Activated CD4-positive, alpha-beta T cell treated with anti-CD3 and anti-CD28 coated beads for 36 hours (primary cell): ENCODE measurements at places on chromosomes 3 and 15. TPM values are rescaled to one million over a fixed set of nuclear protein-coding genes. Genes with fewer than 3 reads are reported as not detected.

DNA sequence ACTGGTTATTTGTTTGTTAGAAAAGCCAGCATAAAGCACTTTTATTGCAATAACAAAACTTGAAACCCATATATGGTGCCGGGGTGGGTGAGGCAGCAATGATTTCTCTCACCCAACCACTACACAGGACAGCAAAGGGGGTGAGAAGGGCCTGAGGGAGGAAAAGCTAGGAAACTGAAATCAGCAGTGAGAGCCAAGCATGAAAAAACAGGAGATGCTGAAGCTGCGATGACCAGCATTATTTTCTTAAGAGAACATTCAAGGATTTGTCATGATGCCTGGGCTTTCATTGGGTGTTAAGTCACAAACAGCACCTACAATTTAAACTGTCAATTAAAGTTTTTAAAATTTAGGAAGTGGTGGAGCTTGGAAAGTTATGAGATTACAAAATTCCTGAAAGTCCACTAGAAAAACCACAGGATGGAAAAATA lies 11.9 kb upstream of the TM4SF4 start:
- no peaks in the 10 kb centered on the region for H3K36me3 ChIP-seq
- no peaks in the 10 kb centered on the region for H3K4me1 ChIP-seq
- no peak for DNase-seq

- H3K36me3 ChIP-seq: peaks cover 6% of the 10 kb centered on the region
- no peak overlapping the region for H3K27ac ChIP-seq
- DNase-seq: no peak
- no peaks in the 10 kb centered on the region for H3K27me3 ChIP-seq
- peaks cover 4% of the 10 kb centered on the region for H3K4me1 ChIP-seq
Observed at GRCh38 chr15:41843571-41843970, 4.9 kb downstream of the PLA2G4B start.

DNA sequence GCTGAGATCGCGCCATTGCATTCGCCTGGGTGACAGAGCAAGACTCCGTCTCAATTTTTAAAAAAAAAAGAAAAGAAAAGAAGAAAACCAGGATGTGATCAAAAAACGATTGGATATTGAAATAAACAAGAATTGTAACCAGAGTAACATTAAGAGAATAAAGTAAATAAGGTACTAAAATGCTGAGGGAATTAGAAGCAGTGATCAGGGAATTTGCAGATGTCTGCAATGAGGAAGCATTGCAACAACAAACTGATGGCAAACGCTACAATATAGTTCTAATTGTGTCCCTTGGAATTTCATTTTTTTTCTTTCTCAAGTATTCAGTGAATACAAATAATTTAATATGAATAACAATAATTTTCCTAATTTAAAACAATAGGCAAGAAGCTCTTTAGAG lies 1077.5 kb downstream of the TBL1XR1 start:
- H3K27me3 ChIP-seq: no peaks in the 10 kb centered on the region
- no peaks in the 10 kb centered on the region for H3K36me3 ChIP-seq
- no peak for DNase-seq
- H3K4me1 ChIP-seq: no peaks in the 10 kb centered on the region

DNA sequence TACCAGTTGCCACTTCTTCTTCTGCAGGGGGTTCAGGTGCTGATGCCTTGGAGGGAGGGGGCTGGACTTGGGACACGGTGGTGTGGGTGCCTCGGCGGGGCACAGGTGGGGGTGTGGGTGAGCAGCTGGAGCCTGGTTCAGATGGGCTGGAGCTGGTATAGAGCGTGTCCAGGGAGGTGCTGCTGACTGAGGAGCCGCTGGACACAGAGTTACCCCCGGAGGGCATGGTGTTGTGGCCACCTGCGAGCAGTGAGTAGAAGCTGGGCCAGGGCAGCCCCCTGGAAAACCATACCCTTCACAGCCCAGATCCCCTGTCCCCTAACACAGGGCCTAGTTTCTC lies 4.2 kb downstream of the NCKIPSD start:
- peaks cover 15% of the 10 kb centered on the region for H3K4me1 ChIP-seq
- no peak overlapping the region for H3K27ac ChIP-seq
- no peaks in the 10 kb centered on the region for H3K27me3 ChIP-seq
- no peak for DNase-seq
- H3K36me3 ChIP-seq: peaks cover 45% of the 10 kb centered on the region
- no peak overlapping the region for H3K4me3 ChIP-seq

- H3K4me3 ChIP-seq: no peak overlapping the region
- H3K27ac ChIP-seq: no peak overlapping the region
- no peaks in the 10 kb centered on the region for H3K36me3 ChIP-seq
- H3K4me1 ChIP-seq: peaks cover 11% of the 10 kb centered on the region
Observed at GRCh38 chr3:9226326-9226725, 23.1 kb downstream of the SRGAP3 start.

DNA sequence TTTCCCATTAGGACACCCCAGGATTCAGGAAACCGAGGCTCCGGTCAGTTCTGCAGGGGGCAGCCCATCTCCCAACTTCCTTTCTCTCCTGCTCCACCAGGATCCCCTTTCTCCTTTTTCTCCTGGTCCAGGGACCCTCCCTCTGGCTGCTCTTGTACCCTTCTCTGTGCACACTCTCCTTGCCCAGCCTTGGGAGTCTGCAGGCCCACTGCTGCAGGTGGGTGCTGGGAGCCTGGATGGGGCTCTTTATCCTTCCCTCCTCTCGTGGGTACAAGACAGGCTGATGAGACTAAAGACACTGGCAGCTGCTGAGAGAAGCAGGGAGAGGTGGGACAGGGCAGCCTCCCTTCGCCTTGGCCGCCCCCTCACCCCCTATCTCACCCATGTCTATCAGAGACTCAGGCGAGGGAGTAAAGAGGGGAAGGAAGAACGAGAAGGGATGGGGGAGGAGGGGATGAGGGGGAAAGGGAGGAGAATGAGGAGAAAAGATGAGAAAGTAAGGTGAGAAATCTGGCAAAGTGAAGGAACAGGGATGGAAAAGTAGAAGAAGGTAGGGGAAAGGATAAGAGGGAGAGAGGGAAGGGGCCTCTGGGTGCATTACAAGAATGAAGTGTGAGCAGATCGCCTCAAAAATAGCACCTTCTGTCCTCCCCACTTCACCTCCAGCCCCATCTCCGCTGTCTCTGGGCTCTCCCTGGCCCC lies 45.2 kb downstream of the ITGA11 start:
- no peaks in the 10 kb centered on the region for H3K36me3 ChIP-seq
- H3K27me3 ChIP-seq: peaks cover 3% of the 10 kb centered on the region
- DNase-seq: no peak
- H3K4me1 ChIP-seq: no peaks in the 10 kb centered on the region
- H3K4me3 ChIP-seq: no peak overlapping the region

GRCh38 chr3:34072297-34072696 lies 273.9 kb downstream of the PDCD6IP start:
- H3K4me1 ChIP-seq: peaks cover 2% of the 10 kb centered on the region
- no peak for DNase-seq
- H3K27ac ChIP-seq: no peak overlapping the region

PRR20G gene
- not detected for total RNA-seq

TTC21A gene
- 1.8 TPM for total RNA-seq

ASB14 gene
- not detected for total RNA-seq
